ENCODE measurements at places on chromosomes 4 and X. TPM values are rescaled to one million over a fixed set of nuclear protein-coding genes. Genes with fewer than 3 reads are reported as not detected.

DNA sequence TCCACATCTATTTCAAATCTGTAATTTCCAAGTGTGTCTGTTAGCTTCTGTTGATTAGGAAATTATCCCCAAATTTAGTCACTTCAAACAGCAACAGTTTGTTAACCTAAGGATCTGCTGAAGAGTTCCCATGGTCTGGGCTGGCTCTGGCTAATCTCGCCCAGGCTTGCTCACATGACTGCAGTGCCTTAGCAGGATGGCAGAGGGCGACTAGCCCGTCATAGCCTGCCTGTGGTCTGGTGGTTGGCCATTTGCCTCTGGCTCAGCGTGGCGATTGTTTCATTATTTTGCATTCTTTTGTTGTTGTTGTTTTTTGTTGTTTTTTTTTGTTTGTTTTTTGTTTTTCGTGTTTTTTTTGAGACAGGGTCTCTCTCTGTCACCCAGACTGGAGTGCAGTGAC lies 264.0 kb downstream of the TRIML1 start:
- H3K4me1 ChIP-seq = peaks cover 8% of the 10 kb centered on the region
- H3K27ac ChIP-seq = no peak overlapping the region
- DNase-seq = no peak
- peaks cover 14% of the 10 kb centered on the region for H3K27me3 ChIP-seq
- no peak overlapping the region for H3K4me3 ChIP-seq

- no peaks in the 10 kb centered on the region for H3K36me3 ChIP-seq
- H3K4me3 ChIP-seq = no peak overlapping the region
- H3K4me1 ChIP-seq = no peaks in the 10 kb centered on the region
- H3K27me3 ChIP-seq = no peaks in the 10 kb centered on the region
- DNase-seq = no peak
- H3K27ac ChIP-seq = no peak overlapping the region
Measured at GRCh38 chrX:74383611-74384010, 37.7 kb upstream of the SLC16A2 start.

DNA sequence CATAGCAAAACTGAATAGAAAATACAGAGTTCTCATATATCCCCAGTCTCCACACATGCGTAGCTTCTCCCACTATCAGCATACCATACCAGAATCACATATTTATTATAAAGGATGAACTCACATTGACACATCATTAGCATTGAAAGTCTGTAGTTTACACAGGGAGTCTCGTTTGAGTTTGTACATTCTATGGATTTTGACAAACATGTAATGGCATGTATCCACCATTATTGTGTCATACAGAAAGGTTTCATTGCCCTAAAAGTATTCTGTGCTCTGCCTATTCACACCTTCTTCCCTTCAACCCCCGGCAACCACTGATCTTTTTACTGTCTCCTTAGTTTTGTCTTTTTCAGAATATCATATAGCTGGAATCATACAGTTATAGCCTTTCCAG lies 562.4 kb downstream of the KCTD8 start:
- no peaks in the 10 kb centered on the region for H3K36me3 ChIP-seq
- DNase-seq = no peak

DNA sequence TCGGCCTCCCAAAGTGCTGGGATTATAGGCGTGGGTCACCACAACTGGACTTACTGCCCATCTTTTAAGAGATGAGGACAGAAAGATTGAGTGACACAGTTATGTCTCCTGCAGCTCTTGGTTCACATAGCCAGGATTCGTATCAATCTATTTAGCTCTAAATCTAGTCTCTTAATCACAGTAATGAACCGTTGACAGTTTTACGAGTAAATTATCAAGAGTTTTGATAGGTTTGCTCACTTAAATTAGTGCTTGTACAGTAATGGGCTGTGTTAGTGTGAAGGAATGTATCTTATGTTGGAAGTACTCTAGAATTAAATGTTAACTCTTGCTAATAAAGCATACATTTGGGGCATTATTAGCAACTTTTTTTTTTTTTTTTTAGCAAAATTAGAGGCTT lies 105.7 kb downstream of the PTTG2 start:
- H3K4me1 ChIP-seq = peaks cover 30% of the 10 kb centered on the region

Gene RAB40A
- 0.78 TPM for total RNA-seq

Data from mesothelial cell of epicardium (in vitro differentiated cells).